Choroid plexus epithelial cell (primary cell): ENCODE measurements at places on chromosomes 2 and 18.

GRCh38 chr2:70340761-70341476 lies 39.1 kb upstream of the FAM136A start:
- peak; percentile 53 for DNase-seq

- DNase-seq: no peak
Observed at GRCh38 chr2:155178921-155179320, 480.4 kb downstream of the KCNJ3 start.

DNA sequence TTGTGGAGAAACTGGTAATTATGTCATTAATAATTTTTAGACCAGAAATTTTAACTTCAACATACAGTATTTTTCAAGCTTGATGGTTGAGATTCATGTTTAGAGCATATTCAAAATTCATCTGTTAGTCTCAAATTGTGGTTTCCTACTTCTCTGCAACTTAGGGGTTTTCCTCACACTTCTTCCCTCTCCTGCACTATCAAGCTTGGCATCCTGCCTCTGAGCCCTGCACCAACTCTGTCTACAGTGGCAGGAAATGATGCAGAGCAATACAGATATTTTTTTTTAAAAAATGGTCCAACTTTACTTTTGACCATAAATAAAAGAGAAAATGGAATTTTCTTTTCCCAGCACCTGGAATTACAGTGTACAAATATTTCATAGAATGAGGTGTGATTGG lies 247.3 kb downstream of the NUP35 start:
- peak; percentile 19 for DNase-seq

DNA sequence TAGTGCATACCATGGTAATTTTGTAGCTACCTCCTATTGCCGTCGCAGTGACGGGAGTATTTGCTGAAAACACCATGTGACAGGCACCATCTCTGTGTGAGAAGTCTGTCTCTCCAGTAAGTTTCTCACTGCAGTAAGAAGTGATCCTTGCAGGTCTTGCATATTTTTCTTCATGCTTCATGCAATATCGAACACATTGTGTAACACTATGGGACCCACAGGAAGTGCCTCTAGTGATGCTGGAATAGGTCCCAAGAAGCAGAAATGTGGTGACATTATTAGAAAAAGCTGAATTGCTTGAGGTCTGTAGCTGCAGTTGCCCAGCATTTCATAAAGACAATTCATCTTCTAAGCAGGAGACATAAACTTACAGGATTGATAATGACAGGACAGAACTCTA lies 167.6 kb downstream of the DCDC2C start:
- DNase-seq: peak; percentile 5

- no peak for DNase-seq
Observed at GRCh38 chr18:39225373-39225772, 1659.8 kb upstream of the CELF4 start.

DNA sequence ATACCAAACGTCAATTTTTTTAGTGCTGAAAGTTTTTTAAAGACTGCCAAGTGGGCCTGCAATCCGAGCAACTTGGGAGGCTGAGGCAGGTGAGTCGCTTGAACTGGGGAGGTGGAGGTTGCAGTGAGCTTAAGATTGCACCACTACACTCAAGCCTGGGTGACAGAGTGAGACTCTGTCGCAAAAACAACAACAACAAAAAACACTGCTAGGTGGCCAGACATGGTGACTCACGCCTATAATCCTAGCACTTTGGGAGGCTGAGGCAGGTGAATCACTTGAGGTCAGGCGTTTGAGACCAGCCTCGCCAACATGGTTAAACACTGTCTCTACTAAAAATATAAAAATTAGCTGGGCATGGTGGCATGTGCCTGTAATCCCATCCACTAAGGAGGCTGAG lies 202.8 kb upstream of the COPS8 start:
- DNase-seq: no peak

GRCh38 chr2:175552902-175553301 lies 371.4 kb upstream of the ATP5MC3 start:
- DNase-seq: no peak

- no peak for DNase-seq
Observed at GRCh38 chr18:30954262-30954661, 88.3 kb downstream of the DSC3 start.

DNA sequence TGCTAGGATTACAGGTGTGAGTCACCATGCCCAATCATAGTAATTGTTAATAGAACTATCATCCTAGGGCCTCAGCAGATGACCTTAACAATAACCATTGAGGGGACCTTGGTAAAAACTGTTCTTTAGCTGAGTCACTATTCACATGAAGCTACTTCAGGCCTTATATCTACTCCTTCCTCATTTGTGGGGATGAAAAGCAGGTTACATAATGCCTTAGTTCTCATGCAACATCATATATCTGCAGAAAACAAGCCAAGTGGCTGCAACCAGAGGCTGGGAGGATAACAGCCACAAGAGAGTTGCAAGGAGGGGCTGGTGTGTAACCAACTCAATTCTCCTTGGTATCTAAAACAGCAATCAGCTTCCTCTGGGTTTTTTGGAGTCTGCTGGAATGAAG lies 445.4 kb downstream of the NBAS start:
- no peak for DNase-seq
